ENCODE measurements at places on chromosomes 2 and 18.
A peak's percentile ranks its signal among the peaks of the same experiment; 100 is the strongest.

DNA sequence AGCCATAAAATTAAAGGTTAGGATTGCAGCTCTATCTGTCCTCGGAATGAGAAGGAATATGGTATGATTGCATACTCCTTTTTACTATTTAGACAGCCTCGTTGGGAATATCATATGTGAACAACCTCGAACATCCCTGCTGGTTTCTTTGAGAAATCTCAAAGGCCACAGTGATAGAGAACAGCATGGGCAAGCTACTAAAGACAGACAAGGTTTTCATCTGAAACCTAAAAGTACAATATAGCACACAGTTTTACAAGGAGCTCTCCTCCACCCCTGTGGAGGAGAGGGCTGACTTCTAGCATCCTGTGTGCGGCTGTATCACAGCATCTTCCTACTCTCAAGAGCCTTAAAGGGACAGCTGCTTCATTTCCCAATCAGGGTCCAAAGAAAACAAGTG, 104.3 kb downstream of the VWC2L start:
- DNase-seq: no peak

- DNase-seq: no peak
Measured at GRCh38 chr2:15797231-15797938, 143.0 kb upstream of the MYCN start.

DNA sequence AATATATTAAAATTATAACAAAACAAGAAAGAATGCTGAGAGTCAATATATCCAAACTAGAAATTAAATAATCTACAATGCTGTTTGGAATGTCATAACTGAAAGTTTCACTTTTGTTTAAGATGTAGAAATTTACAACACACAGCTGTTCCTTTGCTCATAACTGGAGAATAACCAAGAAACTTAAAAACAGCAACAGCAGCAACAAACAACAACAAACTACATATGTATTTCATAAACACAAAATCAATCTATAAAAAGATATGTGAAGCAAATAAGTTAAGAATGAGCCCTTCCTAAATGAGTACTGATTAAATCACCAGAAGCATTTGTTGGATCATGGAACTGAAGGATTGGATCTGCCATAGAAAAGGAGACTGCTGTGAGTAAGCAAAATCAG, 456.5 kb upstream of the ZNF804A start:
- no peak for DNase-seq

DNA sequence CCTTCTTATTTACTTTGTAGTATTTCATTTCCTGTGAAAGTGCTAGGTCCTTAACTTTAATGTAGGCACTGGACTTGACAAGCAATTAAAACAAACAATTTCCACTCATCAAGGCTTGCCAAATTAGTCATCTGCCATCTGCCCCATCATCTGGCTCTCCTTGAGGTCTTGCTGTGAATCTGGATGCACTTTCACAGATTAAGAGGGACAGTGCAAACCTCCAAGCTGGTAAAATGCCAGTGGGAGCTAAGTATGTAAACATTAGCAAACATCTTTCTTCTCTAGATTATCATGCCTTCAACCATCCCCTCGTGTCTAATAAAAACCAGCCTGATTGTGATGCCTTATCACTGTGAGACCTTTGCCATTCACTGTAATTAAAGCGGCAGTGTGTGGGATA, 402.9 kb downstream of the ERBB4 start:
- DNase-seq: peak; percentile 52

DNA sequence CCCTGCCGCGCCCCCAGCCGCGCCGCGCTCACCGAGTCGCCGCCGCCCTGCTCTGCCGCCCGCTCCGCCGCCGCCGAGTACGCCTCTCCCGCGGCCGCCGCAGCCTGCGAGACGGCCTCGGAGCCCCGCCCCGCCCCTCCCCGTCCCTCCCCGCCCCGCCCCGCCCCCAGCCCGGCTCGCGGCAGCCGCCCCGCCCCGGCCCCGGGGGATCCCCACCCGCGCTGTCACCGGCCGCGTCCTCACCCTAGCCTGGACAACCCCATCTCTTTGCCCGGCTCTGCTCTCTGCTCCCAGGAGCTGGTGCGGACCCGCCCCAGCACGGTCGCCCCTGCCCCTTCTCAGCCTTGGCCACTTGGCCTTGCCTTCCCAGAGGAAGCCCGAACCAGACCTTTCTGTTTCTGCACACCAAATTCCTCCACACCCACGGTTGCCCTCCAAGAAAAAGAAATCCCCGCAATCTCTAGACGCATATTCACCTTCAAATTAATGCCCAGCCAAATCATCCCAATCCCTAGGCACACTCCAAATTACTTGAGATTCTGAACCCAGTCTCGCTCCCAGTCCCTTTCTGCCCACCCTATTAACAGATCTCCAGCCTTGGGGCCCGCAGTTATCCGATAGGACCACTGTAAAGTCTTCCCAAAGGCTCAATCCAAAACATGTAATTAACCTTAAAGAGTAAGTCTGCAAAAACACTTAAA, at the start of gene CYRIA:
CYRIA (minus strand) TSS at position 87 of the 701 bp plus-strand sequence. CDS start 77,715 bp downstream, outside the sequence.
- DNase-seq: no peak

Data from NCI-H2081 treated with DMSO at 0.1 percent for 48 hours (cell line).